ENCODE measurements at places on chromosomes 1 and 21.

DNA sequence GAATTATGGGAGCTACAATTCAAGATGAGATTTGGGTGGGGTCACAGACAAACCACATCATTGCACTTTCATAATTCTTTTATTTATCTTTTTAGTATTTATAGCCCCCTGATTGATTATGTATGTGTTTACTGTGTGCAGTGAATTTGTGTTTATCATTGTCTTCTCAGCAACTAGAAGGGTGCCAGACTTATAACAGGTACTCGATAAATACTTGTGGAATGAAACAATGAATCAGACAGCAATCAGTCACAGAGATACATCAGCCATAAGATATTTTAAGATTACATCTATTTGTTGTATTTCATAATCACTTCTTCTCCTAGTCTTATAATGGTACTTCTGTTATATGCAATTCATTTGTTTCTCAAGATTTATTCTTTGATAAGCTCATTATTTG is 273.2 kb downstream of the PTPRC start:
- ATAC-seq, result no peak

DNA sequence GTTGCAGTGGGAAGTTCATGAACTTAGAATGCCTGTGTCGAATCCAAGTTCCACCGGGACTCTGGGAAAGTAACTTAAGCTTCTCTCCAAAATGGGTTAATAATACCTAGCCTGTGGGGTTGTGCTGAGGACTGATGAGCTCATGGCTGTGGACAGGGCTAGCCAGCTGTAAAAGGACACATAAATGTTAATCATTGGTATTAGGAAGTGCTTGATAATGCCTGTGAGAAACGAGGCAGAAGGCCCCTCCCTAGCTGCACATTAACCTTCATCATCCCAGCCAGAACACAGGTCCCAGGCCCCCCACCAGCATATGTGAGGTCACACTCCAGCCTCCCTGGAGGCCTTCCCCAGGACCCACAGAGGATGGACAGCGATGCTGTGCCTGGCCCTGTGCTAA is 789 bp upstream of the GJB4 start:
- no peak for ATAC-seq

- no peak for ATAC-seq
Measured at GRCh38 chr1:158830074-158830677, 975 bp upstream of the MNDA start.

DNA sequence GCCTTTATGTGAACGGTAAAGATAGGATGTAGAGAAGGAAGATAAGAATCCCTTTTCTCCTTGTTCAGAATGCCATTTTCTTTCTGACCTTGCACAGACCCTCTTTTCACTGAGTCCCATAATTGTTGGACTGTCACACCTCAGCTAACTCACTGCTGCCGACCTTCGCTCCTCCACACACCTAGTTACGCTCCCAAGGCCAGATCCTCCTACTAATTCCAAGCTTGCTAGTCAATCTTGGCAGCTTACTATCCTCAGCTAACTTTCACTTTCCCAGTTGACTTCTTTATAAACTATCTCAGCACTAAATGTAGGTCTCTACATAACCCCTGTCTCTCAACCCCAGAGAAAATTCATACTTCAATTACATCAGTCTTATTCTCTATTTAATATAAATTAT is 471.8 kb upstream of the PRMT6 start:
- no peak for ATAC-seq

DNA sequence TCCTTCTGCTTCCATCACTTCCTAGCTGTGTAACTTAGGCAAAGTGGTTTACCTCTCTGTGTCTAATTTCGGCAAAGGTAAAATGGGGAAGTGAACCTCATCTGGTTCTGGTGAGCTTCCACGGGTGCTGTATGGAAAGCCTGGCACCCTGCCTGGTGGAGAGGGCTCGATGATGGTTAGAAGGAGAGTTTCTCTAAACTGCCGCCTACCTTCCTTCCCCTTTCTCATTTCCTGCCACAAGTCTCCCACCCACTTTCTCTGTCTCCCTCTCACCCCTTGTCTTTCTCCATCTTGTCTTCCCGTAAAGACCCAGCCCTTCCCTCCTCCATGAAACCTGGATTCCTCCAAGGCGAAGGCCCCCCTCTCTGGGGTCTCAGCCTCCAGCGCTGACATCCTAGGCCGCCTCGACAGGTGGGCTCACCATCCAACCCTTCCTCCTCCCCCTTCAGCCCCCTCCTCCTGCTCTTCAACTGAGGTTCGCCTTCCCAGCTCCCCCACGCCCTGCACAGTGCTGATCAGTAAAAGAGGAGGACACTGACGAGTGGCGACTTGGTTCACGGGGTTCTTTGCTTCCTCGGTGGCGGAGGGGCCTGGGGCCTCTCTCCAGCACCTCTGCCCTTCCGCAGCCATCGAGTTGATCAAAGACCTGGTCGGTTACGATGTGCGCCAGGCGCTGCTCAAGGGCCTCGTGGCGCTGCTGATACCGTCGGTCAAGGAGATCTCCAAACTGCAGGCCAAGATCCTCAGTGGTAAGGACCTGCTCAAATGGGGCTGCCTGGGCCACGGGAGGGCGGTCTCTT is 7.3 kb downstream of the RNU5D-1 start:
- no peak for ATAC-seq

DNA sequence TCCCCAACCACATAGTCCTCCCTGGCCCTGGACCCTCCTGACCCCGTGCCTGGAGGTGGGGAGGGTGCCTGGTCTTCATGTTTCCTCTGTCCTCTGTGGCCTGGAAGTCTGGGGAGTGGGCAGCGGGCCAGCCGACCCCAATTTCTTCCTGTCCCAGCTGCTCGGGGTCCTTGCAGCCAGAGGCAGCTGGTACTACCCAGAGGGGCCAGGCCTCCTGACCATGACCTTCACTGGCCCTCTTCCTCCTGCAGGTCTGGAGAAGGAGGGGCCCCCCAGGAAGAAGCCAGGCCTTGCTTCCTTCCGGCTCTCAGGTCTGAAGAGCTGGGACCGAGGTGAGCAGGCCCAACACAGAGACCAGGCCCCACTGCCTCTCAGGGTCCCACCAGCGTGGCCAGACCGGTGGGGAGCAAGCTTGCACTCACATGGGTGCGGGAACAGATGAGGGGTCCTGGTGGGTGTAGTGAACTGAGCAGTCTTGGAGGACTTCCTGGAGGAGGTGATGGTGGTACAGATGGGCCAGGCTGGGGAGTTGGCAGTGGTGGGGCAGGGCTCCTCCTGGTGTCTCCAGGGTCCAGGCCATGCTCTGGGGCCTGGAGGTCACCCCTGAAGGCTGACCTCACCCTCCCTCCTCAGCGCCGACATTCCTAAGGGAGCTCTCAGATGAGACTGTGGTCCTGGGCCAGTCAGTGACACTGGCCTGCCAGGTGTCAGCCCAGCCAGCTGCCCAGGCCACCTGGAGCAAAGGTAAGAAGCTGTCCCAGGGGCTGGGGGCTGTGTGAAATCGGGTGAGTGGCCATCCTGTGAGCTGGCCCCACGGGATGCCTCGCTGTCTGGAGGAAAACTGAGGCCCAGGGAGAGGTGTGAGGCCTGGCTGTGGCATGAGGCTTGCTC is 32.7 kb downstream of the TRIM11 start:
- no peak for ATAC-seq

DNA sequence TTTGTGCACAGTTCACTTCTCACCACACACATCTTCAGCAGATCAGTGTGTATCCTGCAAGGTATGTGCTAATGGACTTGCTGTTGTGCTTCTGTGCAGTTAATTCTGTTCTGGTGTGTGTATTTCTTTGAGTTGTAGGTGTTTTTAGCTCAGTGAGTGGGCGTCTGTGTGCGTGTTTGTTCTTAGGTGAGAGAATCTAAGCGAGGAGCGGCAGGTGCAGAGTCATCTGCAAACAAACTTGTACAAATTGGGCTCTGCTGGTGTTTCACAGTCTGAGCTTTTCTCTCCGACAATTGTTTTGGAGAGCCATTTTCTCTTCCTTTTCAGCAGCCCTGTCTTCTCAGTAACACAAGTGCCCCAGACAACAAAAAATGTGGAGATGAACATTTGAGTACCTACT is 43.6 kb downstream of the ACP6 start:
- ATAC-seq, result no peak

GRCh38 chr1:225685476-225686176 is 32.7 kb upstream of the ENAH start:
- ATAC-seq, result no peak

DNA sequence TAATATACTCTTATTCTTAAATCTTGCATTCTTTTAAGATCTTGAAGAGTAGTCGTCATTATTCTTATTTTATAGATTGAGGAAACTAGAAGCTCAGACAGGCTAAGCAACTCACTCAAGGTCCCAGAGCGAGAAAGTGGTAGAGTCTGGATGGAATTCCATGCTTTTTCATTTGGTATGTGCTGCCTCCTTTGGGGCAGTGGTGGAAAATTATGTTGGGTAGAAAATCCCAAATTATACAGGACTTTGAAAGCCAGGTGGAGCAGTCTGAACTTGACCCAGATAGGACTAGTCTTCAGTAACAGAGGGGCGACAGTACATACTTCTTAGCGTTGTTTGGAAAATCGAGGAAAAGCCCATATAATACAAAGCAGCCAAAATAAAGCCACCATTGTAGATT is 205.6 kb downstream of the ATG4C start:
- no peak for ATAC-seq

- ATAC-seq, result no peak
Measured at GRCh38 chr1:170481000-170481399, 51.0 kb upstream of the GORAB start.

- ATAC-seq, result no peak
Measured at GRCh38 chr1:107858323-107858722, 106.7 kb downstream of the VAV3 start.

GRCh38 chr1:61233121-61233660 is 150.8 kb downstream of the NFIA start:
- ATAC-seq, result no peak

DNA sequence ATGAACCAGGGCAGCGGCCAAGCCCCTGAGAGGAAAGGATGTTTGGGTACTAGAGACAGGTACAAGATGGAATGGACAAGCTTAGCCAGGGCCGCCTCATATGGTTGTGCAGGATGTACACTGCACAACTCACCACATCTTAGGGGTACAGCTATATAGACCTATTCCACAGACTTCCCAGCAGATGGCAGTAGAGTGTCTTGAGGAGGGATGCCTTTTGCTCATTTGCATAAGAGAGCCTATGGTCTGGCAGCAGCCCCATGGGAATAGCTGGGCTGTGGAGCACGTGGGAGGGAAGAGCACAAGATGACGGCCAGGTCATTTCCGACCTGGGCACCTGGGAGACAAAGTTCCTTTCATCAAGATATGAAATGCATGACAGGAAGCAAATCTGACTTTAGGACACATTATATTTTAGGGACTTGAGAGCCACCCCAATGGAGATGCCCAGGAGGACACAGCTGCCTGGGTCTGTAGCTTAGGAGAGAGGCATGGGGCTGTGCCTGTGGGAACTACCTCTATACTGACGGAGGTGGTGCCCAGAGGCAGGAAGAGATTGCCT is 215.5 kb downstream of the KCNJ6 start:
- no peak for ATAC-seq

DNA sequence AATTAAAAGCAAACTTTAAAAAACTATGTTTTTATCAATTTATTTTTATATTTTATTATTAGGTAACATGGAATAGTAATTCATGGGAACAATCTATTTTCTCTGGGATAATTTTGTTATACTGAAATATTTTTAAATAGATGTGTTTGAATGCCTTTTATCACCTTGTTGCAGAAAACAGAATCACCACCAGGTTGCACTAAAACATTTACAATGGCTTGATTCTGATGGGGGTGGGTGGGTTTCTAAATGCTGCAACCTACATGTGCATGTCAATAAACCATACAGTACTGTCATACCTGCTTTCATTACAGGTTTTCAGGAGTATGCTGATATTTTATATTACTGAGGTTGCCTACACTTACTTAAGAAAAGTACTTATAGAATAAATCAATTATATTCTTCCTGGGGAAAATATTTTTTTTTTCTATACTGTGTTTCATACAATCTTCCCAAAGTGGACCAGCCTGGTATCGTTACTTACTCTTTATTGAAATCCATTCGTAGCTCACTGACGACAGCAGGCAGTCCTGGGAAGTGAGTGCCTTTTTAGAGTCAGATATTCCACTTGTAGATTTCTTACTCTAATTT is 132.8 kb downstream of the PTPRC start:
- ATAC-seq, result no peak

DNA sequence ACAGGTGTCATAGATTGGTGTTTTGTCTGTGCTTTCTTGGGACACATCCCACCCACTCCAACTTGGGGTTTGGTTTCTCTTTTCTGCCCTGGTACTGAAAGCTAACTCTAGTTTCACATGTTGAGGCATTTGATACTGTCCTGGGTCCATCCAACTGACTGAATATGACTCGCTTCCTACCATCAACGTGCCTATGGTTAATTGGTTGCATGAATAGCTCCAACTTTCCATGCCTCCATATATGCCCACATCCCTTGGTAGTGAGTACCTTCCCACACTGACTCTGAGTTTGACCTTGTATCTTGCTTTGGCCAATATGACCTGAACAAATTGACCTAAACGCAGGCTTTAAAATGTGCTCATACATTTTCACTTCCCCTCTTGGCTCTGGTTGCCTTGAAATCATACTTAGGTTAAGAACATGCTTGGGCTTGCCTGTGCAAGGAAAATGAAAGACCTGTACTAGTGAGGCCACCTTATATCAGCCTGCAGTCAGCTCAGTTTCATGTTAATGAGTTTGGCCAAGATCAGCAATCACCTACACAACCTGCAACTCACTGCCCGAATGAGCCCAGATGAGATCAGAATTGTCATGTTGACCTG is 81.0 kb upstream of the KCNK2 start:
- ATAC-seq, result no peak

DNA sequence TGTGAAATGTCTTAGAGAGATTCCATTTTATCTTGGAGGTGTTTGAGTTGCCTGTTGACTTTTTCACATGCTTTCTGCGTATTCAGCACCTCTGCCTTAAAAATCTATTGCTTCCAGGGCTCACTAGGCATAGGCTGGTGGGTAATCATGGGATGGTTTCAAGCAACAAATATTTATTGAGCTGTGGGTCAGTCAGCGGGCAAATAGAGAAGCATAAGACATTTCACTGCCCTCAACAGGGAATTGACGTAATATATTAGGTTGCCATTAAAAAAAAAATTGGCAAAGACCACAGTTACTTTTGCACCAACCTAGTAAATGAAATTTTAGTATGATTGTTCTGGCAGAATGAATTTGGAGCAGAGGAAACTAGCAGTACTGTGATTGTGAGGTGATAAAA is 44.3 kb upstream of the NBL1 start:
- ATAC-seq, result no peak

- ATAC-seq, result no peak
Measured at GRCh38 chr1:179637211-179637860, 45.7 kb downstream of the TDRD5 start.

DNA sequence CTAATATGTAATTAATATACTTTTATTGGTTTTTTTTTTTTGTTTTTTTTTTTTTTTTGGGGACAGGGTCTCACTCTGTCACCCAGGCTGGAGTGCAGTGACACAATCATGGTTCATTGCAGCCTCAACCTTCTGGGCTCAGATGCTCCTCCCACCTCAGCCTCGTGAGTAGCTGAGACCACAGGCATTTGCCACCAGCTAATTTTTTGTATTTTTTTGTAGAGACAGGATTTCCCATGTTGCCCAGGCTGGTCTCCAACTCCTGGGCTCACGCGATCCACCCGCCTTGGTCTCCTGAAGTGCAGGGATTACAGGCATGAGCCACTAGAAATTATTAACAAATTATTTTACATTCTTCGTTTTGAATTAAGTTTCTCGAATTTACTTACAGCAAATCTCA is 16.8 kb upstream of the POGZ start:
- no peak for ATAC-seq

- no peak for ATAC-seq
Measured at GRCh38 chr1:41370225-41370624, 9.0 kb downstream of the FOXO6 start.

All from gastroesophageal sphincter (tissue), 4 donors.